ENCODE measurements at places on chromosomes 3 and 15. TPM values are rescaled to one million over a fixed set of nuclear protein-coding genes. Genes with fewer than 3 reads are reported as not detected.
A peak's percentile ranks its signal among the peaks of the same experiment; 100 is the strongest.

Gene KLHL40
- total RNA-seq: not detected

Gene CERS3
- not detected for total RNA-seq

Gene NANOGP8
- total RNA-seq: not detected

DNA sequence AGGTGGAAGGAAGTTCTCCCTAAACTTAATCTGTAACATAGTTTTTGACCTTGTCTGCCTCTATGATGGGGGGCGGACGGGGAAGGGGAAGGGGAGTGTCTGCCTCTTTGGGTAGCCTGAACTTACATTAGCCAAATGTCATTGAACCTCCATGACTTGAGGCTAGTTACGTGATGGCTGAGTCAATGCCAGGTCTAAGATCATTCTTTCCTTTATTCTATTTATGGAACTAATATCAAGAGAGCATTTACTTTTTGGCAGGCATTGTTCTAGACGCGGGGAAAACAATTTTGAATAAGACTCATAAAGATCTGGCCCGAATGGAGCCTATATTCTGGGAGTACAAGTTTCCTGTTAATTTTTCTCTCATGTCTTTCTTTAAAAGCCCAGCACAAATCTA is 340.7 kb upstream of the C2CD4B start:
- no peak for DNase-seq

DNA sequence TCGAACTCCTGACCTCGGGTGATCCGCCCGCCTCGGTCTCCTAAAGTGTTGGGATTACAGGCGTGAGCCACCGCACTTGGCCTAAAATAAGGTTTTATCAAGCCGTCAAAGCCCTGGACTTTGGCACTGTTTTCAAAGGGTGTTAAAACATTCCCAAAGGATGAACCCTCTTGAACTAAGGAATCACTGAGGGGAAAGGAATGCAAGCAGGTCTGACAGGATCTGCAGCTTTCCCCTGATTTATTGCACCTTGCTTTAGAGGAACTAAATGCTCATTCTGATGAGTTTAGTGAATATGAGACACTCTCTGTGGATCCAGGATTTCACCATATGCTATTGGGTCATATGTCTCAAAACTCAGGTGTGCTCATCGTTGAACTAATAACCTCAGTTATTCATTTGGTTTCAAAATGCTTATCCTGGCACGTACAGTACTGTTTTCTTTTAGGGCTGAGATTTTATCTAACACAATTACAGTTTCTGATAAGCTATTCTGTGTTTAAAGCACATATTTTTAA is 63.0 kb upstream of the TSC22D2 start:
- DNase-seq: peak; percentile 59

- no peak for DNase-seq
These were observed 61.5 kb upstream of the GRM7 start for GRCh38 chr3:6799264-6799915.

GRCh38 chr15:98840053-98840452 is 167.5 kb downstream of the PGPEP1L start:
- DNase-seq: no peak

GRCh38 chr3:36698314-36698713 is 66.0 kb downstream of the DCLK3 start:
- no peak for DNase-seq

DNA sequence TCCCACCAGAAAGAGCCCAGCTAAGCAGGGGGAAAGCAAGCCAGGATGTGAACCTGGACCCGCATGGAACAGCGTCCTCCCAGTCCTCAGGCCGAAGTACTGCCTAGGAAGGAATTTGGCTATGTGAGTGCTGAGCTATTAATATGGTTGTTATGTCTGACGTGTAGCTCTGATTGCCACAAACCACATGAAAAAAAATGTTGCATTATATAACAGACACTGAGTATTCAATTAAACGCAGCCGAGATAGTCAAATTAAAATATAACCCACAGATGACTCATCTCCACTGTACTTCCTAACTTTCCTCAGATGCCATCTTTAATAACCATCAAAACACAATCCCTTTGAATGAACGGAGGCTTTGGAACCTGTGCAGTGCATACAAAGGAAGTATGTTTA is 111.1 kb downstream of the GABRB3 start:
- DNase-seq: peak; percentile 13

Gene A4GNT
- total RNA-seq: not detected

DNA sequence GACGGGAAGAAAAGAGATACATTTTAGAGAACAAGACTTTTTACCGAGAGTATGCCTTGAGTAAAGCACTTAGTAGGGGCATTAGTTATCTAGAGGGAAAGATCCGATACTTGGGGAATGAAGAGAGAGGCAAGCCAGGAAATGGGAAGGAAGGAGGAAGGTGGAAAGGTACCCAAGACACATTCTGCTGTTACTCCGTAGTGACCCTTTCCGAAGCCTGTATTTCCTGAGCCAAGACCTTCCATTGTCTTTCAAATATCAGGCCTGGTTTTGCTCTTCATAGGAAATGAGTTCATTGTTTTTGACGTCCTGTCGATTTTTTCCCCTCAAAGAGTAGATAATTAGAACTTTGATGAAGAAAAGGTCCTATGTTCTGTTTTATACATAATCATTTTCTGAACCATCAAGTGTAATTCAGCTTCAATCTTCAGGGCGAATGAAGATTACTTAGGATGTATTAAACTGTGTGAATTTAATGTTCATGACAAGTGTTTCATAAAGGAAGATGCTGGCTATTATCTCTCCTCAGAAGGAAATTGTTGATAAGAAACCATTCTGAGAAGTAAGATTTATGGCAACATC is 95.7 kb downstream of the PPM1L start:
- DNase-seq: no peak

Gene MYD88
- 4.4 TPM for total RNA-seq

Gene CGNL1
- total RNA-seq: under 0.01 TPM

Gene CHCHD6
- 23.0 TPM for total RNA-seq

DNA sequence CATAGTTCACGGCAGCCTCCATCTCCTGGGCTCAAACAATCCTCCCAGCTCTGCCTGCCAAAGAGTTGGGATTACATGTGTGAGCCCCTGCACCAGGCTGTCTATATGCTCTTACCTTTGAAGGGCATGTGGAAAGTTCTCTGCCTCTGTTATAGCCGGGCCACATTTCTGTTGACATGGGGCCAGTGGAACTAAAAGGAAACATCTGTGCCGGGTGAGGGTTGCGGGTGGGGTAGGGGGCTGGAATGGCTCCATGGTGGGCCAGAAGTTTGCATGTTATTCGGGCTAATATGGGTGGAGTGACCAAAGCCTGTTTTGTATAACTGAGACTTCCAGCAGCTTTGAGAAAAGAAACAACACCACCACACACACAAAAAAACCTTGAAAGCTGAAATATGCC is 8.3 kb upstream of the CLEC3B start:
- DNase-seq: no peak

DNA sequence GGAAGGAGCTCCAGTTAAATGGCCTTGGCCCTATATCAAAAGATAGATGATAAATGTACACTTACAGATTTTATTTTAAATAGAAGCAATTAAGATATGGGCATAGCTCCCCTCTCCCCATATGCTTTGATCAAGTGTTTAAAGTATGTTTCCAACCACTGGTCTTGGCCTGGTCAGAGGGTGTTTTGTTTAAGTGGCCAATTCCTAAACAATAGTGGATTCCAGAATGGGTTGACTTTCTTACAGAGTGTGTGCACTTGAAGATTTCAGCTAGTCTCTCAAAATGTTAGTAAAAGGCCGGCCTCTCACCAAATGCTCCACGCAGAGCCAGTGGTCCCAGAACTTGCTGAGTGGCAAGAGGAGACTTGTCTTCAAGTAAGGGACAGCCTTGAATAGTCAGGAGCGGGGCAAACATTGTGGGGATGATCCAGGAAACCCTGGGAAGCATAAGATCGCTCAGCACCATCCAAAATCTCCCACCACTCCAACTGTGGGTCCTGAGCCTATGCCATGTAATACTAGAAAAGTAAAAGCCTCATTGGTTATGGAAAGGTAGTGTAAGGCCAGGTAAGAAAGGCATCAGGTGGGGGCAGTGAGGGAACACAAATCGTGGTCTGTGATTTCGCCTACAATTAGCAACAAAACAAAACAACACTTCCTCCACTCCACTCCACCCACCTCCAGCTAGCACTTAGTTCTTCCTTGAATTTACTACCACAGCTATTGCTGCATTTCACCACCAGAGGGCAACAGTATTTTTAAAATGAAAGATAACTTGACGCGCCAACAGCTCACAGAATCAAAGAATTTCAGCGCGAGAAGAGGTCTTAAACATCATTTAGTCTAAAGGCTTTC is 4.8 kb downstream of the RARRES1 start:
- DNase-seq: peak; percentile 75

Gene CYP1A2
- total RNA-seq: not detected

DNA sequence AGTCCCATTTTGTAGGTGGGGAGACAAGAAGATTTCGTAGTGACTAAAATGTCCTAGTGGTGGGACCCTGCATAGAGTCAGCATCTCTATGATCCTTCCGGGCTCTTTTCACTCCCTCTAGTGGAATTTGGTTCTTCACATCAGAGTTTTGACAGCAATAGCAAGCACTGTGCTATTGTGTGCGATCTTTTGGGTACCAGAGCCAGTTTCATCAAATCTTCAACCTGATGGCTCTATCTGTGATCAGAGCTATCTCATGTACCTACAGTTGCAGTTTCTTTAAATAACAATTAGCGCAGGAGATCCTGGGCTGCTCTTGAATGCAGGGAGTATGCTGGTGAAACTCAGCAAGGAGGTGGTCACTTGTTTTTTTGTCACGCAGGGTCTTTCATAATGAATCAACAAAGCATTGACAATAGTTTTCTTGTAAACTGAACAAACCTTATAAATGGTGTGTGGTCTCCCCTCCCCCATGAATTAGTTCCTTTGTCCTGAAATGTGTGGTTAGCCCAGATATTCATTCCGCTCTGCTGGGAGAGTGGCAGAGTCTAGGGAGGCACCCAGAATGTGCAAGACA is 257.2 kb upstream of the SOX2 start:
- DNase-seq: peak; percentile 38

Gene SNTN
- total RNA-seq: not detected

DNA sequence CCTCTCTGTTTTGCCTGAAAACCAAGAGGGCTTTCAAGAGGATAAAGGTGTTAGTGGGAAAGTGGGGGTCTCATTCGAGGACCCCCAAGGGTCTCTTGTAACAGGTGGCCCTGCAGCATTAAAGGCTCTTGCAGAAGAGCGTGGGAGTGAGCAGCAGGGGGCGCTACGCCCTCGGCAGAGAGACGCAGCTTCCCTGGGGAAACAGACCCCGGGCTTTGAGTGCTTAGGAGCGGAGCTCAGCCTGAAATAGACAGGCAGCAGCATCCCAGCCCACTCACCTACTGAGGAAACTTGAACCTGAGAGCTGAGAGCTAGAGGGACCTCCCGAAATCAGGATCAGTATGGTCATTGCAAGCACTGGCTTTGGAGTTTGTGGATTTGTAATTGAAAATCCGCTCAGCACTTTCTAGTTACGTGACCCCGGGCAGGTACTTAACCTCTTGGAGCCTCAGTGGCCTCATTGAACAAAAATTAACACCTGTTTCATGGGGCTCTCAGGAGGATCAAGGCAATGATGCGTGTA is 25.7 kb downstream of the RPLP1 start:
- peak; percentile 41 for DNase-seq

GRCh38 chr3:161927131-161927530 is 430.5 kb downstream of the OTOL1 start:
- no peak for DNase-seq

- no peak for DNase-seq
These were observed 711 bp upstream of the TGM5 start for GRCh38 chr15:43267439-43267838.

Gene TGM5
- not detected for total RNA-seq

GRCh38 chr3:57787867-57788623 is 31.9 kb downstream of the SLMAP start:
- peak; percentile 66 for DNase-seq

DNA sequence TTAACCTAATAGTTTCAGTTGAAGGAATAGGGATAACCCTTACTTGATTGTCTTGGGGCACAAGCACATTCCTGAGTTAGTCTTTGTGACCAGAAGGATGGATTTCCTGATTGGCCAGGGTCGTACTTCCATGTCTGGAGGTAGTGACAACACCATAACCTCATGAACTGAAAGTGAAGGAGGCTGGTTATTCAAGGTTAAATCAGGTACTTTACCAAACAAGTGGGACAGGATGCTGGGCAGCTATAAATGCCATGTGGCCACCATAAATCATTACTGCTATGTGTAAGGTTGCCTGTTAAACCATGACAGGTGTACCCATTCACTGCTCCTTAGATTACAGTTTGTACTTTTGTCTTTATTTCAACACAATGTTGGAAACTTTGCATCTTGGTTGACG is 128.3 kb upstream of the SAMMSON start:
- no peak for DNase-seq

Gene VIPR1
- total RNA-seq: 215 TPM

DNA sequence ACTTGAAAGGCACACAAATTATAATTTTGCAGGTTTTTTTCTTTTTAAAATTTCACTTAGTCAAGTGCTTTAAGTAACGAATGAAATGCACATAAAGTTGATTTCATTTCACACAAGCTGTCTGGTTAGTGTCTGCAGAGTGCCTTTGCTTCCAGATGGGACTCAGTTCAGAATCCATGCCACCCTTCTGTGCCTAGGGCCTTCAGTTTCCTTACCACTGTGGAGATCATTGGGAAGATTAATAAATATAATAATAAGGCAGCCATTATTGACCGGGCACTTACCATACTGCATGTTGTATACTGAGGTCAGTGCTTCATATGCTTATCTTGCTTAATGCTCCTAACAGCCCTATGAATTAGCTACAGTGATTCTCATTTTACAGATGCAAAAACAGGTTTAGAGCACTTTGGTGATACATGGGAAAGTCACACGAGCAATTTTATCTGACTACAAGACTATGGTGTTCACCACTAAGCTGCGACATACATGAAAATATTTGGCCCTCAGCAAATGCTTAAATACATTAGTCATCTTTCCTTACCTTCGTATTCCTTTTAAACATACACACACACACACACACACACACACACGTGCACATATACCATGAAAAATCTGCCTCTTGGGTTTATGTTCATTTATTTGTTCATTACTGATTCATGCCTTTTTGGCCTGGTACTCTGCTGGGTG is 3.1 kb downstream of the NMNAT3 start:
- DNase-seq: no peak

DNA sequence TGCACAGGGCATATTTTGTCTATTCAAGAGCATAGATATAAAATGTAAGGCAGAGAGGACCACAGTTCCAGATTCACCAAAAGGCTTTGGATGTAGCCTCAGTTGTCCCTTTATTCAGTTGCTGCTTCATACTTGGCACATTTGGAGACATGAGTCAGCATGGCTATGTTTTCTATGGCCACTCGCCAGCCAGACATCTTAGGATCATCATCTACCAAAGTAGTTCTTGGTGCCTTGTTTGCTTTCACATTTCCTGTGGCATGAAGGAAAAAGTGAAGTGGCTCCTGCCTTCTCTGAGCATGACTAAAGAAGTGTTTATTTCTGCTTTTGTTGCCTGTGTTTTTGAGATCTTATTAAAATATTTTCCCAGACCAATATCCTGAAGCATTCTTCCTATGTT is 7.2 kb downstream of the SUSD5 start:
- peak; percentile 93 for DNase-seq

GRCh38 chr3:95002438-95003046 is 939.7 kb downstream of the NSUN3 start:
- no peak for DNase-seq
